ENCODE measurements at places on chromosomes 3 and 15.

GRCh38 chr3:119548341-119548740 is 11.1 kb downstream of the CD80 start:
- no peaks in the 10 kb centered on the region for H3K36me3 ChIP-seq
- no peaks in the 10 kb centered on the region for H3K27me3 ChIP-seq
- no peak overlapping the region for H3K27ac ChIP-seq
- H3K4me3 ChIP-seq, result no peak overlapping the region

DNA sequence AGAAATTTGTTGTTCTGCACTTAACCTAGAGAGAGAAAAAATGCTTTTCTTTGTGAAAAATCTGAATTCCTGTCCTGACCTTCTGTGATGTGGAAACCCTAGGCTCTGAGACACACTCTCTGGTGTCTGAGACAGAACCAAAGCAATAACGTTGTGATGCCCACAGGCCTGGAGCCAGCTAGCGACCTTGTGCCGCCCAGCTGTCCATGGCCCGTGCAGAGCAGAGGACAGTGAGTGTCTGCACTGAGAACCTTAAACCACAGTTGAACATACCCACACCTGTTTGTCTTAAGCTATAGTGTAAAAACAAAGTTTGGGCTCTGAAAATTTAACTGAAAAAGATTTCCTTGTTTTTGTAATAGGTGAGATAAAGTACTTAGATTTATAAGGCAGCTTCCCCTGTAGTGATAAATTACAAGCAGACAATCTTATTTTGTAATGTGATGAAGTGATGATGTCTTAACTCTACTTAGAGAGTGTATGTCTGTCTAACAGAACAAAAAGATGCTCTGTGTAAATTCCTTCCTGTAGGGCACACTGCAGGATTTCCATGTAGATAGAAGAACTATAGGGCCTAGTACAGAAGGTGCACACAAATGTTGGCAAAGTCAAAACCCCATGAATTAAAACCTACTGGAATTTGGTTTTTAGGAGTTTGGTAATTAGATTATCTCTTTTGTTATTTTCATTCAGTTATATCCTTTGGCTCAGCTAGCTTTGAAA is 62.7 kb downstream of the SNRK start:
- H3K4me3 ChIP-seq, result no peak overlapping the region
- no peaks in the 10 kb centered on the region for H3K27me3 ChIP-seq
- peaks cover 54% of the 10 kb centered on the region for H3K4me1 ChIP-seq
- no peak for DNase-seq
- peaks cover 28% of the 10 kb centered on the region for H3K36me3 ChIP-seq

DNA sequence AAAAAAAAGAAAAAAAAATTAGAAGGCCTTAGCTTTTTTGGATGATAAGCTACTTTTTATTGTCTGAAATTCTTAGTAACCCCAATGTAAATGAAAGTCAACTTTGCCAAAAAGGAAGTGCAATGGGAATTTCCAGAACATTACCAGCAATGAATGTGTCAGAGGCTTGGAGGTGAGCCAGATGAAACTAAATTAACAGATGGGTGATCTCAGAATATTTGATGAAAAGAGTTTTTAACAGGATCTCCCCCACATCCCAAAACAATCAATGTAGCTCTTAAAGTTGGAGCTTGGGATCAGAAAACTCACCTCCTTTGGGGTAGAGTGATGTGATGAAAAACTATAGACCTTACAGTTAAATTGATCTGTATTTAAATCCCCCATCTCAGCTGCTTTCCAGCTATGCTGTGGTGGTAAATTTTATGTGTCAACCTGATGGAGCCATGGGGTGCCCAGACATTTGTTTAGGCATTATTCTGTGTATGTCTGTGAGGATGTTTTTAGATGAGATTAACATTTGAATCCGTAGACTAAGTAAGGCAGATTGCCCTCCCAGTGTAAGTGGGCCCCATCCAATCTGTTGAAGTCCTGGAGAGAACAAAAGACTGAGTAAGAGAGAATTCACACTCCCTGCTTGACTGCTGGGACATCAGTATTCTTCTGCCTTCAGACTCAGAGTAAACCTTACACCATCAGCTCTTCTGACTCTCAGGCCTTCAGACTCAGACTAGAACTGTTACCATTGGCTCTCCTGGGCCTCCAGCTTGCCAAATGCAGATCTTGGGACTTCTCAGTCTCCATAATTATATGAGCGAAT is 84.3 kb upstream of the TNFSF10 start:
- DNase-seq, result no peak
- H3K27me3 ChIP-seq, result peaks cover 3% of the 10 kb centered on the region
- H3K4me1 ChIP-seq, result no peaks in the 10 kb centered on the region

DNA sequence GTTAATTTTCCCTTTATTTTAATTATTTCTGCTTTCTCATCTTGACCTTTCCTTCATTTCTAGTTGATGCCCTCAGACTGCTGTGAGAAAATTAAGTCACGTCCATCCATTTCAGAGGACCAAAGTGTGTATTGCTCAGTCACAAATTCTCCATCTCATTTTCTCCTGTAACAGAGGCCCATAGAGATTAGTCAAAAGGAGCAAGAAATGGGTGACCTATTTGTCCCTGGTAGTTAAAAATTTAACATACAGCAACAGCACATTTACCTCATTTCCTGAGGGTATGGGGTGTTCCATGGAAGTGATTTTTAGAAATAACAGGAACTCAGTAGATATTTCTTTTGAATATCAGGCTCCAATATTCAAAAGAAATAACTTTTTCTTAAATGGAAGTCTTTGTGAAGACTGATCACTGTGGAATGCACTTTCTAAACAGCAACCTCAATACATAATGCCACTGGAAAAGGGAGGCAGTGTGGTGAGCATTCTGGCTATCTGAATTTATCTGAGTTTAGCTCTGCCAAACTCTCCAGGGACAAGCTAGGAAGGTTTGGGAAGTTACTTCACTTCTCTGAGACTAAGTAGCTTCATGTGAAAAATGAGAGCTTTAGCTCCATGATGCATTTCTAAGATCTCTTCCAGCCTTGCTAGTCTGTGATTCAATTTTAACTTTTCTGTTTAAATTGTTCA is 808.2 kb downstream of the SQOR start:
- no peaks in the 10 kb centered on the region for H3K27me3 ChIP-seq
- H3K4me1 ChIP-seq, result no peaks in the 10 kb centered on the region
- no peaks in the 10 kb centered on the region for H3K36me3 ChIP-seq
- no peak for DNase-seq
- H3K4me3 ChIP-seq, result no peak overlapping the region

DNA sequence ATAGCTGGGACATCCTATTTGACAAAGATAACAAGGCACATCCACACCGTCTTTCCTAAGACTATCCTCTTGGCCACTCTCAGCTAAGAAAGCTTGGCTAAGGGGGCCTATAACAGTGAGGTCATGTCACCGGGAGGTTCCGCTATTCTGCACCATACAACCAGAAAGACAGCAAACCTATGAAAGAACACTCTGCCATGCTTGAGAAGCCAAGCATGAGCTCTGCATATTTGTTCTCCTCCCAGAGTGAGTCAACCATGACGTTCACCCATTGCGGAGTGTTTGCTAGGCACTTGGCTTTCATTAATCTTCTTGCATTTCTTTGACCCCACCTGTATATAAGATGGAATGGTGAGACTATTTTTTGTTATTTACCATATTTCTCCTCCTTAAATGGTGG is 141.2 kb downstream of the GMNC start:
- no peak overlapping the region for H3K4me3 ChIP-seq
- no peaks in the 10 kb centered on the region for H3K4me1 ChIP-seq
- H3K27me3 ChIP-seq, result no peaks in the 10 kb centered on the region
- no peak overlapping the region for H3K27ac ChIP-seq
- no peak for DNase-seq

- no peaks in the 10 kb centered on the region for H3K36me3 ChIP-seq
- no peaks in the 10 kb centered on the region for H3K27me3 ChIP-seq
- no peaks in the 10 kb centered on the region for H3K4me1 ChIP-seq
- no peak for DNase-seq
- H3K27ac ChIP-seq, result no peak overlapping the region
These were observed 163.9 kb downstream of the THSD4 start for GRCh38 chr15:71278989-71279756.

DNA sequence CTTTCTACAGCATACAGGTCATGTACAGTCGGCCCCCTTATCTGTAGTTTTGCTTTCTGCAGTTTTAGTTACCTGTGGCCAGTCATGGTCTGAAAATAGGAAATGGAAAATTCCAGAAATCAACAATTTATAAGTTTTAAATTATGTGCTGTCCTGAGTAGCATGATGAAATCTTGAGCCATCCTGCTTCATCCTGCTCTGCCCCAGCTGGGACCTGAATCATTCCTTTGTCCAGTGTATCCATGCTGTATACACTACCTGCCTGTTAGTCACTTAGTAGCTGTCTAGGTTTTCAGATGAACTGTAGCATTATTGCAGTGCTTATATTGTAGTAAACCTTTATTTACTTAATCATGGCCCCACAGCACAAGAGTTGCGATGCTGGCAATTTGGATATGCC is 44.8 kb downstream of the AP4E1 start:
- no peak overlapping the region for H3K4me3 ChIP-seq
- H3K36me3 ChIP-seq, result peaks cover 35% of the 10 kb centered on the region
- H3K4me1 ChIP-seq, result no peaks in the 10 kb centered on the region
- no peak for DNase-seq

Measured in CD8-positive, alpha-beta memory T cell (primary cell).